ENCODE measurements at places on chromosomes 7 and 10.

DNA sequence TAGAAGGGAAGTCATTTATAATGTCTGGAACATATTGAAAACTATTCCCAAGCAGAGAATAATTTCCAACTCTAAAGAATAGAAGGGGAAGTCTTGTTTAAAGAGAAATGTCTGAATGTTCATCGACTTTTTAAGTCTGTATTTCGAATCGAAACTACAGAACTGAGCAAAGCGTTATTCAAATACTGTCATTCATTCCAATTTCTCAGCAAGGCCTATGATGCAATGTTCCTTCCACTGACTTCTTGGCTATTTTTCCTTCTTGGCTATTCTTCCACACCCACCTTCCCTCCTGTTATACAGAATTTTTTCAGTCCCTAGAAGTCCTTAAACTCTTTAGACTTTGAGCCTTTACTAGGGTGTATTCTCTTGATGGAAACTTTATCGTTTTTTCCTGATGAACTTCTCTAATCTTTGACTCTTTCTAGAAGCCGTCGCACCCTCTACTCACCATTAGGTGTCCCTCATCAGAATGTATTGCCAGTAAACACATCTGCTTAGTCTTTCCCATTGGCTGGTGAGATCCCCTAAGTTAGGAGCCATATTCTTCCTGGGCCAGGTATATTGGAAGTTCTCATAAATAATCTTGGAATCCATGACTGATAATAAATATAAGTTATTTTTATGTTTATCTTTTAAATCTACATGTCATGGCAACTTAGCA, 235.7 kb upstream of the CCDC6 start:
- DNase-seq: no peak

DNA sequence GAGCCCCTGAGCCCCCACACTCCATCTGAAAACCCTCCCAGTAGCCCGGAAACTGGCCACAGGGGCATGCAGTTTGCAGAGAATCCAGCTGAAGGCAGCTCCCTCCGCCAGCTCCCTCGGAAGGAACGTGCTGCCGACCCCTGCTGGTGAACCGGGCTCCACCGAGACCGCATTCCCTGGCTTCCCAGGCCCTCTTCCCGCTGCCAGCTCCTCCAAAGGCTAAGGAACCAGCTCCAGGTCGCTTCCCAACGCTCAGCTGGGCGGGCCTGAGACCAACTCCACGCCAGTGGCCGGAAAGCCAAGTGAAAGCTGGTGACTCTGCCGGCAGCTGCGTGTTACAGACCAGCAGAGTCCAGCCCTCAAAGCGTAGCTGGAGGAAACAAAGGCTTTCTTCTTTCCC, 35.8 kb downstream of the GPER1 start:
- no peak for DNase-seq

DNA sequence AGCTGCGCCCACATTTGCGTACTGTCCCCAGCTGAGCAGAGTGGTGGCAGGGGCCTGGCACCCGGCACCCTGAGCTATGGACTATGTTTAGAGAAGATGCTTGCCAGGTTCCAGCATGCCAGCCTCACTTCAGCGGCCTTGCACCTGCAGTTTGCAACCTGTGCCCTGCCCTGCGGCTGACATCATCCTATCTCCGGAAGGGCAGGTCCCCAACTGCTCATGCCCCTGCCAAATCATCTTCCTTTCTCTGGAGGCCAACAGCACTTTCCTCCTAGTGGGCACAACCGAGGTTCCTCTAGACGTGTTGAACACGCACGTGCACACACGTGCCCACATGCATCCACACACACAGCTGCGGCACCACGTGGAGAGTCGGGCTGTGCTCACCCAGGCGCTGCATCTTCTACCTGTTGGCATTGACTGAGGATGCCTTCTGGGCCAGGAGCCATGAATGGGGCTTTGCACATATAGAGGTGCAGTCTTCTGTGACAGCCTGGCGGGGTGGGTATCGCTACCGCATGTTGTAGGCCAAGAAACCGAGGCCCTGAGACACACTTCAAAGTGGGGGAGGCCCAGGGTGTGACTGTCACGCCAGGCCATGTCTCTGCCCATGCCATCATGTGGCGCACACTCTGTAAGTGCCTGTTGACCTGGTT, 24.5 kb downstream of the CNPY1 start:
- no peak for DNase-seq

DNA sequence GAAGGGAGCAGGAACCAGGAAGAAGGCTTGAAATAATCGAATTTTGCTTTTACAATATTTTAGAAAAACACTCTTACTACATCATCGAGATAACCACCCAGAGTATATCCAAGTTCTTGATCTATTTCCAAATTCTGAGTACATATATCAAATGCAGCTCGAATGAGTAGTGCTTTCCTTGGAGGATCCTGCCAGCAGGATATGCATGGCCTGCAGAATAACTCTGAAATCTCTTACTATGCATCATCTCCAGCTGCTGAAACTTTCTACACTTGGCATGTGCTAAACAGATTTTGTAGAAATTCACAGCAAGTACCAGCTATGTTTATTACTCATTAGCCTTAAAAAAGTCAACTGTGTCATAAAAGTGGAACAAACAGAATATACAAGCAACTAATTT, 44.0 kb upstream of the ANK3 start:
- DNase-seq: no peak
